ENCODE measurements at places on chromosomes 5 and 9.

DNA sequence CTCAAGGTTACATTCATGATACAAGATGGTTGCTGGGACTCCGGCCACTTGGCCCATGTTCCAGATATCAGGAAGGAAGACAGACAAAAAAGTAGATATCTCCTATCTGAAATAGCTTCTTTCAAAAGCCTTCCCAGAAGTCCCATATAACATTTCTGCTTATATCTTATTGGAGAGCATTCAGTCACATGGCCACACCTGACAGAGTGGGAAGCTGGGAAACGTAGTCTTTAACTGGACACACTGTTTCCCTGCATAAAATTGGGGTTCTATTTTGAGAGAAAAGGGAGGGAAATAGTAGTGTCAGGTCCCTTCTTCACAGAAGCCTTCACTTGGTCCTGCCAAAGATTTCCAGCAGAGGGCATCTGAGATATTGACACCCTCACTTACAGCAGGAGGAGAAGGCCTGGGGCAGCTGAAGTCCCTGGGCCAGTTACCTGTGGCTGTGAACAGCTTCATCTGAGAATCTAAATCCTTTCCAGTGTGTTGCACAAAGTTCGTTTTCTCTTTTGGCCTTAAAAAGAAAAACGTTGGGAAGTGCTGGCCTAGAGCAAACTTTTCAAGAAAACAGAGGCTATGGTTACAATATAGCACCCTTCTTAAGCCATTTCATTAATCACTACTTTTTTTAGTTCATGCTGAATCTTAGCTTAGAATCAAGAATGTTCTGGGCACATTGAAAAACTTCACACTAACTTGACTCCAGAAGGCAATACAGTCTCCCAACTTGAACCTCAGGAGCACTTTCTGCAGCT is 33.5 kb downstream of the SPEF2 start:
- DNase-seq, result no peak

DNA sequence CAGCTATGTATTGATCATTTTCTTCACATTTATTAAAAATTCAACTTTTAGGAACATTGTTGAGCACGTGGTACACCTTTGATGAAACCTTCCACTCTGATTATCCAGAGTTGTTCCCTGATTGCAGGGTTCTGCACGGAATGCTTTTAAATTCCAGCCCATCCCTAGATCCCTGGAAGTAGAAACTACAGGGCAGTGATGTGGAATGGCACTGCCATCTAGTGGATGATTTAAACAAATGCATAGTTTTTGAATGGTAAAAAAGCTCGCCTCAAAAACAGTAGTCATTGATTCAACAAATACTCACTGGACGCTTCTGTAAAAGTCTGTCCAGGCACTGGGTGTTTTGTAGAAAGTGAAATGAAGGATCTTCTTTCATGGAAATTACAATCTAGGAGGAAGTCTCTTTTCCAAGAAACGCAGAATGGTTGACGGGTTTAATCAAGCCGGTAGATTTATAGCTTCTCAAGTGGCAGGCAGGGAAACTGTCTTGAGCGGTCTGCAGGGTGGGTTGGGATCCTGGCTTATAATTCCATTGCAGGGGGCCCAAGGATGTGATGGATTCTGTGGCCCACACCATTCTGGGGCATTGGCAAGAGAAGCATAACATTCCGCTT is 118.4 kb downstream of the ARHGAP26 start:
- no peak for DNase-seq

GRCh38 chr9:136354592-136355085 is 8.9 kb downstream of the DNLZ start:
- DNase-seq, result no peak

GRCh38 chr9:130932255-130933079 is 6.6 kb downstream of the FIBCD1 start:
- no peak for DNase-seq

DNA sequence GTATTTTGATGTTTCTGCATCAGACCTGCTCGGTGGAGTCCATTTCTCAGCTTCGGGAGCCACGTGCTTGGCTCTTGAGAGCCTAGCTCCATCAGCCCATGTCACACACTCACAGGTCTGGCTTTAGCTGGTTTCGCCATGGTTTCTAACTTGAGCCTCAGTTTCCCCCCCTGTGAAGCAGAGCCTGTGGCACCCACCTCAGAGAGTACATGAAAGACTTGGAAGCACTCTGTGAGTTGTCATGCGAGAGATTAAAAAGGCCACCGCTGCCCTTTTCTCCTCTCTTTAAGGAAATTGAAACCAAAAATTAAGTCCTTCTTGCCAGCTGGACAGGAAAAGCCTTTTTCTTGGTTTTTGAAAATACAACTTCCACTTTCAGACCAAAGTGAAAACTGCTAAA is 8.8 kb downstream of the TENT4A start:
- DNase-seq, result no peak

- DNase-seq, result no peak
These were observed 15.5 kb upstream of the LRRTM2 start for GRCh38 chr5:138890644-138891043.

- no peak for DNase-seq
These were observed 1.2 kb upstream of the SQSTM1 start for GRCh38 chr5:179819296-179820126.

- no peak for DNase-seq
These were observed 149.2 kb upstream of the RGMB start for GRCh38 chr5:98624145-98624880.

- no peak for DNase-seq
These were observed 183.3 kb downstream of the DIRAS2 start for GRCh38 chr9:90459321-90459720.

DNA sequence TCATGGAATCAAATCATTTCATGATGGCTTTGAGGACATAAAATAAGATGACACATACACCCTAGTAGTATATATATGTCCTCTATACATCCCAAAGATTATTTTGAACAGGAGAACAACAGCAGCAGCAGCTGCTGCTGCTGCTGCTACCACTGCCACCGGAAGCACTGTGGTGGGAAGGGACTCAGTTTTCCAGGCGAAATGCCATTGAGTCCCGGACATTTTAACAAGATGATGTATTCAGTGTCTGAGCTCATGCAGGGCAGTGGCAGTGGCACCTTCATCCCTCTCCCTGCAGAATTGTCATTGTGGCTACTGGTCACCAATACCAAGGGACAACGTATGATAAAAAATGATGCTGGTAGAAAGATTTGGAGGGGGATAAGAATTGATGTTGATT is 151.3 kb downstream of the CHSY3 start:
- no peak for DNase-seq

- no peak for DNase-seq
These were observed 7.8 kb upstream of the PDCD1LG2 start for GRCh38 chr9:5502553-5502952.

DNA sequence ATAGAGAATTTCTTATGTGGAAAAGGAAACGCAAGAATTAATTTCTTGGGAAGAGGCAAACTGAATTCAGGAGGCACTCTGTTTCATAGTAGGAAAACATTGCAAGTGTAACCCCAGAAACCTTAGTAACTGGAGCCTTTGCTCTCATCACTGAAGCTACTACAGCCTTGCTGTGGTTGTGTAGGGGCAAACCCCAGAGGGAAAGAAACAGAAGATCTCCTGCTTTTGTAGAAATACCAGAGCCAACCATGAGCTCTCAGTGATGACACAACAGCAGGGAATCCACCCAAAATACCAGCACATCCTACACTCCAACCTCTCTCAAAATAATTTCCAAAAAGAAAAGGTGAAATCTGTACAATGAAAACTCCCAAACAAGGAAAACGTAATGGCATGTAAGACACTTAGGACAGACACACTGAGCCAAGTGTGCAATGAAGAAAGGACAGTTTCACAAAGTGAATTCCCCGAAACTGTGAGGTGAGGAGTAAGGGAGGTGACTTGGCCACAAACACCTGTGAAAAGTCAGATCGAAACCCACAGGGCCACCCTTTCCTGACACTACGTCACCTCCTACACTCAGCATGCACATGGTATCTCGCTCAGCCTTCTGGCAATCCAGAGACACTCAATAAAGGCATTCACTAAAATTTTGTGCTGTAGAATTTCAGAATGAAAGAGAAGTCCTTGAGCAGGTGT is 8.5 kb upstream of the ACSL6 start:
- DNase-seq, result no peak
